ENCODE measurements at places on chromosomes 11 and 22.

DNA sequence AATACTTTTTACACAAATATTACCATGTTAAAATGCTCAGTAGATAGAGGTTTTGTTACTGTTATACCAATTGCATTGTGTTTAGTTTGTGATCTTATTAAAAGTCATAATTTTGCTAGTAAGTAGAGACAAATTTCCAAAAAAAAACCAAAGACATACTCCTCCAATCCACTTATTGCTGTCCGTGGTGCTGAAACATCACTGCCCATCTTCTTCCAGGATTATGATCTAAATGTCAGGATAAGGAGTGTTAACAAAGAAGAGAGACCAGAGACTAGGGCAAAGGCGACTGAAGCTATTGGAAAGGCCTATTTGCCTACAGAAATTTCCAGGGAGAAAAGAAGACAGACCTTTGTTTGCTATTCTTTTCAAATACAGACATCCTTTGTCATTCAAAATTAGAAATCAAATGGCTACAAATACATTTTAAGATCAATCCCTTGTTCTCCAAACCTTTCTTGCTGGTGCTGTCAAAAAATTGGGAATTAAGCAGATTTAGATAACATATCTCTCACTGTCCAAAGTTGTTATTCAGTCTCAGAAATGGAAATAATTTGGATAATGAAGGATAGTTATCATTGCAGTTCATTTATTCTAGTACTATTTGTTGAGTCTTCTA lies 199.7 kb downstream of the C11orf91 start:
- no peak for DNase-seq

DNA sequence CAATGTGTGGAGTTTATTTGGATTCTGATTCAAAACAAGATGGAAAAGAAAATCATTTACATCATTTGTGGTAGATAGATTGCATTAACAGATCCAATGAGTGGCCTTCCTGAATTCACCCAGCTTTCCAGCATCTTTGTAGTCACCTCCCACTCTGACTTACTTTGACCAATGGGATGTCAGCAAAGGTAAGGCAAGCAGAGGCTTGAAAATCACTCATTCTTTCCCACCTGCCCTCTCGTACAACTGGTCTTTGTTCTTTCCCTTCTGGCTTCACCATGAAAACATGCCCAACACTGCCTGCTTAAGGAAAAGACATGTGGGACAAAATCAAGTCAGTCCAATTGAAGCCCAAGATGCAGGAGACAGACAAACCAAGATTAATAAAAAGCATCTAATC lies 202.1 kb downstream of the TTC28 start:
- no peak for DNase-seq

DNA sequence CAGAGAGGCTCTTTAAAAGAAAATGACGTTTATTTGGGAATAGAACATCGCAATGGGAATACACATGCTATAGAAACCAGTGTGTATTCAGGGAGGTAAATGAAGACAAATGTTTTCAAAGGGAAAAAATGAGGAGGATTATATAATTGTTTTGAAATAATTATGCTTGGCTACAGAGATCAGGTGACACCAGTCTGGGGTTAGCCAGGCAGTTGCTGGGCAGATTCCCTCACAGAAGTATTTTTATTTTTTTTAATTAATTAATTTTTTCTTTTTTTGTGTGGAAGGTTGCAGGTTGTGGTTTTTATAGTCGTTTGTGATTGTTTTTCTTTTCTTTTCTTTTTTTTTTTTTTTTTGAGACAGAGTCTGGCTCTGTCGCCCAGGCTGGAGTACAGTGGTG lies 5.6 kb upstream of the STARD10 start:
- no peak for DNase-seq

DNA sequence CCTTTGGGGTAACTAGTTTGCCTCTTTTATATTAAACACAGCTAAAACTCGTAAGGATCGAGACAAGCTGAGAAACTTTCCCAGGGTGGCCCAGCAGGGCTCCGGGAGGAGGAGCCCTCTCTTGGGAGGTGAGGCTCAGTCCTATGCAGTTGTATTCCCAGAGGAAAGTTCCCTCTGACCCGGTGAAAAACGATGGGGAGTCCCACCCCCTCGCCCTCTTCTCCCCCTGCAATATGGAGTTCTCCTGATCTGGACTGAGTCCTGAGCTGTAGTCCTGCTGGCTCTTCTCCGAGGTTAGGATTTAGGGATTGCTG lies 1.3 kb downstream of the NTM start:
- no peak for DNase-seq

GRCh38 chr11:34706709-34707461 lies 86.0 kb downstream of the EHF start:
- DNase-seq = no peak

- no peak for DNase-seq
Measured at GRCh38 chr11:69703768-69704507, at the start of gene FGF19. Gene FGF19, minus strand, starts transcription at chr11:69704022. Its CDS starts 146 bp downstream, at chr11:69703876.

- DNase-seq = no peak
Measured at GRCh38 chr22:28937206-28938025, 54.0 kb downstream of the ZNRF3 start.

- DNase-seq = no peak
Measured at GRCh38 chr22:20240447-20240764, 27.7 kb downstream of the RTN4R start.

DNA sequence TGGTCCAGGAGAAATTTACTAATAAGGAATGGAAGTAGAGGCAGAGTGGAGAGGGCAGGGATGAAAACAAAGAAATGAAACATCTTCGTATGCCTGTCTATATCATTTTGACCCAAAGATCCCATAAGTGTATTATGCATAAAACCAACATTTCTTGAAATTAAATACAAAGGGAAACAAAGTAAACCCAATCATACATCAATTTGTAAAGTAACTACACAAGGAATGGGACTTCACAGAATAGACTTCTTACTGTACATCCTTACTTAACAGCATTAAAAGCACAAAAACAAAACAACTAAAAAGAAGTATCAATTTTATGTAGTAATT lies 253.6 kb upstream of the CCDC179 start:
- DNase-seq = no peak

GRCh38 chr11:27358296-27358695 lies 4.7 kb downstream of the CCDC34 start:
- no peak for DNase-seq

- no peak for DNase-seq
Measured at GRCh38 chr22:20025401-20026203, 4.7 kb downstream of the TANGO2 start.

DNA sequence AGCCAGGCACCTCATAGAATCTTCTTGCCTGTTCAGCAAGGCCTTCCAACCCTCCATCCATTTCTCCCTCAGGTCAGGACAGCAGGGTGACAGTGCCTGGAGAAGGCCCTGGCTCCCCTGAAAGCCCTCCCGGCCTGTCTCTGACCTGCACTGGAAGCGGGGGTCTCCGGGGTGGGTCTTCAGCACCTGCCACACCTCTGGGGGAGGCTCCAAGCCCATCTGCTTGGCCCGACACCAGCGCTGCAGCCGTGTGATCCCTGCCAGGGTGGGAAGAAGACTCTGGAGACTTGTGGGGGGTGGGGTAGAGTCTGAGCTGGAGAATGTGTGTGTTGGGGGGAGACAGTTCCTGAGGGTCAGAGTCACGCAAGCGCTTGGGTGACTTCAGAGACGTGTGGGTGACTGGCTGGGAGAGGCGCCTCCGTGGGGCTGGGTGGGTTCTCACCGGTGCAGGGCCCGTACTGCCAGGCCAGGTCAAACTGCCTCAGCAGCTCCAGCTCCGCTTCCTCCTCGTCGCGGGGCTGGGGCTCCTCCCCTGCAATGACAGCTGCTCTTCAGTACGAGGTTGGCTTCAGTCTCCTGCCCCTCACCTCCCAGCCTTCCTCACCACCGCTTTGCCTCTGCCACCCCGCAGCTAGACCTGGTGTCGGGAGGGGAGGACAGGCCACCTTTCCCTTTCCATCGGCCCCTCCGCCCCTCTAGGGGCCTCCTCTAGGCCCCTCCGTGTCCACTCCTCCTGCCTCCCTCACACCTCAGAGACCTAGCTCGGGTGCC lies 615 bp downstream of the POLD4 start:
- DNase-seq = no peak

DNA sequence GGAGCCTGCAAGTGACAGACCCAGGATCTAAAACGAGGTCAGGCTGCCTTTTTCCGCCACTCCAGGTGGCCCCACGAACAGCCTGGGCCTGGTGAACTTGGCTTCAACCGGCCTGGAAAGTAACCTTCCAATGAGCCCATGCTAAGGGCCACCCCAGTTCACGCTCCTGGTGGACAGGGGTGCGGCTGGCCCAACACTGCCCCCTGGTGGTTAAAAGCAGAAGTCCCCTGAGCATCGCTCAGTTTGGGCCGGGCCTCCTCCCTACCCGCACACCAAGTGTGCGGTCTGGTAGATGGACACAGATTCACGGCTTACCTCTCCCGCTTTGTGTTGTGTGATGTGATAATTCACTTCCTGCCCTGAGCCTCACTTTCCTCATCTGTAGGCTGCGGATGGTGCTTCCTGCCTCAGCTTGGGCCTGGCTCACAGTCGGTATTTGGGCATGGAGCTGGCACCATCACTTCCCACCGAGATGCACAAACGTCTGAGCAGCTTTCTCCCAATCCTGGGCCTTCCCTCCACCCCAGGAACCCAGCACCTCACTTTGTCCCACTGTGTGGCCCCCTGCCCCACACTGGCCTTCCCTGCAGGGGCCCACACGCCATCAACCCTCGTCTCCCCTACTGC lies 13.7 kb upstream of the SEC14L3 start:
- DNase-seq = peak; percentile 47

- DNase-seq = no peak
Measured at GRCh38 chr11:33906484-33907186, 14.8 kb upstream of the LMO2 start.

- no peak for DNase-seq
Measured at GRCh38 chr11:117809236-117810055, 12.4 kb upstream of the DSCAML1 start.

DNA sequence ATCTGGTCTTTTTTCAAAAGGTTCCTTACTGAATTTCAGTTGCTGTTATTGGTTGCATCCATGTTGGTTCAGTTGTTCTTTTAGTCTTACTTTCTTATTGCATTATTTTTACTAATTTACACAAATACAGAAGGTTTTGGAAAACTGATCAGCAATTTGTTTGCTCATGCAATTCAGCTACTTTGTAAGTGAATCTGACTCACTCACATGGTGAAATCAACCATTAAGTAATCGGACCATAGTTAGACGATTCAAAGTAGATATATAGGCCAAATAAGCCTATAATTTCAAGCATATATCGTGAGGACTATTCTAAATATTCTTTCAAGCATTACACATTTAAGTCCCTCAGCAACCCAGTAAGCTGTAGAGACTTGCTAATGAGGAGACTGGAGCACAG lies 41.7 kb downstream of the CCDC83 start:
- DNase-seq = no peak

DNA sequence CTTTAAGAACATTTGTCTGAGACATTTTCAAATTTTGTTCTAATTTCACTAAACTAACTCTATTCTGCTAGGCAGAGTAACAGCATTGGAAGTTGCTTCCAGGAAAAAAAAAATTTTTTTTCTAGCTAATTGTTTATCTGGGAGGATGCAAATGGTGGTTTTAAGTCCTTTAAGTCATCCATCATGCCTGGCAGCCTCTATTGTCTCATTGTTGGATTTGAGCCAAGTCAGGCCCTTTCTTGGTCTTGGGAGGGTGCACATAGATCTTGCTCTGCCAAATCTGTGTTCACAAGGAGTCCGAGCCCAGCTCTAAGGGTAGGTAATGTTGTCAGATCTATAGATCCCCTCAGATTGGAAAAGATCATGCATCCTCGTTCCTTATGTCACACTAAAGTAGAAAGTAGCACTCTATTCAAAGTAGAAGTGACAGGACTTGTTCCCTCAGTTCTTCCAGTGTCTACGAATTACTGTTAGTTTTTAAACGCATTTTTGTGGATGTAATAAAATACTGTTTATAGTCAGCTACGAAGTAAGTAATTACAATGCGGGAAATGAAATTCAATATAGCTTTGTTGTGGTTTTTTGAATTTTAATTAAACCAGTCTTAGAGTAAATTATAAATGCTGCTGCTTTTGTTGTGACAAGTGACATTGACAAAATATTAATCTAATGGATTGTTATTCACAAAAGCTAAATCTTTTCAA lies 166.0 kb upstream of the RASSF10 start:
- DNase-seq = no peak

GRCh38 chr11:101034076-101034475 lies 95.5 kb downstream of the PGR start:
- DNase-seq = no peak

- DNase-seq = no peak
Measured at GRCh38 chr11:31060880-31061279, 308.7 kb downstream of the DCDC1 start.

DNA sequence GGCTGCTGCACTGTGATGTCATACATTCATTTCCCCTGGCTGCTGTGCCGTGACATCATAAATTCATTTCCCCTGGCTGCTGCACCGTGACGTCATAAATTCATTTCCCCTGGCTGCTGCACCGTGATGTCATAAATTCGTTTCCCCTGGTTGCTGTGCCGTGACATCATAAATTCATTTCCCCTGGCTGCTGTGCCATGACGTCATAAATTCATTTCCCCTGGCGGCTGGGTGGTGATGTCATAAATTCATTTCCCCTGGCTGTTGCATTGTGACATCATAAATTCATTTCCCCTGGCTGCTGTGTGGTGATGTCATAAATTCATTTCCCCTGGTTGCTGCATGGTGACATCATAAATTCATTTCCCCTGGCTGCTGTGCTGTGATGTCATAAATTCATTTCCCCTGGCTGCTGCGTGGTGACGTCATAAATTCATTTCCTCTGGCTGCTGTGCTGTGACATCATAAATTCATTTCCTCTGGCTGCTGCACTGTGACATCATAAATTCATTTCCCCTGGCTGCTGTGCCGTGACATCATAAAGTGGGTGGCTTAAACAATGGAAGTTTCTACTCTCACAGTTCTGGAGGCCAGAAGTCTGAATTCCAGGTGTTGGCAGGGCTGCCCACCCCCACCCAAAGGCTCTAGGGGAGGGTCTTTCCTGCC lies 301.1 kb downstream of the SHANK2 start:
- DNase-seq = no peak

GRCh38 chr11:14133381-14133780 lies 170.9 kb downstream of the SPON1 start:
- DNase-seq = no peak

GRCh38 chr11:128095466-128095981 lies 491.8 kb downstream of the ETS1 start:
- no peak for DNase-seq

DNA sequence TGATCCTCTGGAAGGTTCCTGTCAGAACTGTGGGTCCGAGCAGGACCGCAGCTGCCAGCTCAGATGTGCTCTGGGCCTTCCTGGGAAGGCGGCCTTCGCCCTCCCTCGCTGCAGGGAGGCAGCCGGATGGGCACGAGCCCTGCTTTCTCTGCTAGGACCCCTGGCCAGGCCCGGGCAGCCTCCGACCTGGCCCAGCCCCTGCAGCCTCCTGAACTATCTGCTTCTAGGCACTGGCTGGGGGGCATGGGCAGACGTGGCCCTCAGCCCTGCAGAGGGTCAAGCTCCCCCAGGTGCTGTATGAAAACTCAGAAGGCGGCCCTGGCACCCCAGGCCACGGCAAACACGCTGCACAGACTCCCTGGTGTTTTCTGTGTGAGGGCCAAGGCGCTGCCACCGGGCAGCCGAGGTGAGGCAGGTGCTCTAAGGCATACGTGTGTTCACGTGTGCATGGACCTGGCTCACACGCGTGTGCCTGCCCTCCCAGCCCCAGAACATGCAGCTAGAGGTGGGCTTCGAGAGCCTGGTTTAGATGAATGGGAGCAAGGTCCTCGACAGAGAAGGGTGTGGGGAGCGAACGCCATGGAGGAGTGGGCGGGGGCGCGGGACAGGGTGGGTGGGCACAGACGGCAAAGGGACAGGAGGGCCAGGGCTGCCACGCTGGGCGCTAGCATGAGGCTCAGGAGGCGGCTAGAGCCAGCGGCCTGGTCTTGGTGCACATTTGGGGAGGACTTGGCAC lies 4.3 kb downstream of the LRFN4 start:
- no peak for DNase-seq

All from stimulated activated CD8-positive, alpha-beta memory T cell treated with anti-CD3 and anti-CD28 coated beads, Interleukin-4, amount 100 ng/mL, for 4 hours (primary cell).